ENCODE measurements at places on chromosomes 2 and 18.

- no peak for DNase-seq
These were observed 79.2 kb upstream of the PAPOLG start for GRCh38 chr2:60676706-60677330.

DNA sequence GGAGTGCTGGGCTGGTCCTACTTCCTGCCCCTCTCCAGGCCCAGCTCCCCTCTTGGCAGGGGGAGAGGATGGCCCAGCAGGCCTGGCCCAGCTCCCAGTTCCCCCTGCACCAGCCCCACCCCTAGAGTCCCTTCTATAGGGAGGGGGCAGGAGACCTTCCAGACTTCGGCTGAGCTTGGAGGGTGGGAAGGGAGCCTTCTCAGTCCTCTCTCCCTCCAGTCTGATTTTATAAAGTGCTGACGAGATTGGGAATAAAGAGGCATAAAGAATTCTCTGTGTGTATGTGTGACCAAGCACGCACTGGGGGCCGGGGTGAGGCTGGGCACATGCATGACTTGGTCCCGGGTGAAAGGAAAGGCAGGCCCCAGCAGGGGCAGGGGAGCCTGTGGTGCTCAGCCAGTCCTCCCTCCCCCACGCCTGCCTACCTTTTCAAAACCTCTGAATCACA is 5.1 kb downstream of the CHPF start:
- peak; percentile 48 for DNase-seq

DNA sequence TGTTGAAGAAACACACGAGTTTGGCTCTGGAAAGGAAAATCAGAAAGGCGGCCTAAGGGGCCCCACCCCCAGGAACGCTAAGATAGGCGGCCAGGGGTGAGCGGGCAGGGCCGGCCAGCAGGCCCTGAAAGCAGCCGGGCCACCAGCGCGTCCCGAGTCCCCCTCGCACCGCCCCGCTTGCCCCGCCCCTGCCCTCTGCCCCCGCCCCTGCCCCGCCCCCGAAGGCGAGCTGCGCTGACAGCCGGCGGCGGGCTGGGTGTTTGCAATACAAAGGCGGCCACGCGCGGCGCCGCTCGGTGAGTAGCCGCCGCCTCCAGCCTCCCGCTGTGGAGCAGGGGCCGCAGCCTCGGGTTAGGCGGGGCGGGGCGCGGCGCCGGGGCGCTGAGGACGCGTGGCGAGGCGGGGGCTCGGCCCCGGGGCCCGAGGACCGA is at the start of gene LPIN1:
LPIN1 (plus strand) TSS at position 257 of the 431 bp plus-strand sequence. CDS start 18,910 bp downstream, outside the sequence.
- peak; percentile 95 for DNase-seq

DNA sequence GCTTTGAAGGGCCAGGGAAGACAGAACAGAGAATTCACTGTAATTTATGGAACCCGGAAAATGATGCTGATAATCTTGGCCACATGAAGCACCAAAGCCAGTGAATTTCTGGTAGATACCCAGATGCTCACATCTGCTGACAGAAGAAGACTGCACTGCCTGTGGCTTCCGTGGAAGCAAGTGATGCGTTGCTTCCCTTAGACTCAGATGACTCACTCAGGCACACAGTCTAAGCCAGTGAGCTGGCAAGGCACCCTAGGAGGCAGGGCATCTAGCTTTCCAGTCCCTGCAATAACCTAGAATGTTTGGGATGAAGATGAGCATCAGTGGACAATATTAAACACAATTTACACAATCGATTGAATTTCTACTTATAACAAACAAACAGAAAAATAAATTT is 284.7 kb downstream of the CMPK2 start:
- peak; percentile 87 for DNase-seq

DNA sequence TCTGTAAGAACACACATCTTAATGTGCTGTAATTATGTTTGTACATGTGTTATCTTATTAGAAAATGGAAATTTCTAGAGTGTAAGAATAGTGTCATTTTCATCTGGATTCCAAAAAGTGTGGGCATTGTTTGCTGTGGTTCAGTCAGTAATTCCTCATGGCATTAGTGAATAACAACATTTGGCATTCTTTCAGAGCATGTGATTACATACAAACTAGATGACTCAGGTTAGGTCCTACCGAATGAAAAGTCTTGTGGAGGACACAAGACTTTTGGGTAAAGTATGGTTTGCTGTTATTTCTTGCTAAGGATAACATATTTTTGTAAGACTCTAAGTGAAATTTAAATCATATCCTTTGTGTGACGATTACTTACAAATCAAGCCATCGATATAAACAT is 593.1 kb upstream of the NRXN1 start:
- DNase-seq, result peak; percentile 42

- DNase-seq, result peak; percentile 57
These were observed 10.7 kb downstream of the BABAM2 start for GRCh38 chr2:27901234-27901633.

- no peak for DNase-seq
These were observed 13.6 kb downstream of the SAG start for GRCh38 chr2:233321166-233321565.

- no peak for DNase-seq
These were observed 114.8 kb downstream of the NEB start for GRCh38 chr2:151619337-151619989.

- DNase-seq, result no peak
These were observed 42.0 kb downstream of the ANO7 start for GRCh38 chr2:241230435-241230834.

DNA sequence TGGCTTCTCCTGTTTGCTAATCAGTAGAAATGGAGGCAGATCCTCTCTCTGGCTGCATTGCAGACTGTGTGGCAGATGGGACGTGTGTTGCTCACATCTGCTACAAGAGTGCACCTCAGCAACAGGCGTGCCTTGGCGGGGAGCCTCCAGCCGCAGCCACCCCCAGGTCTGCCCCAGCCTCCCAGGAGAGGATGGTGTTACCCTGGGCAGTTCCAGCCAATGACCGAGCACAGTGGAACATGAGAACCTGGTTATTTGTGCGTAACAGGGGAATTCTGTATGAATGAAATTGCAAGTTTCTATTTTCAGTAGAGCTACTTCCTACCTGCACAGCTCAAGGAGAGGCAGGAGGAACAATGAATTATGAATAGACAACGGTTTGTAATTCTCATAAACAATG is 130.6 kb upstream of the CBLN2 start:
- DNase-seq, result no peak

- no peak for DNase-seq
These were observed 123.8 kb downstream of the CYP26B1 start for GRCh38 chr2:72023678-72024390.

GRCh38 chr2:207155516-207156444 is 10.0 kb downstream of the KLF7 start:
- no peak for DNase-seq

DNA sequence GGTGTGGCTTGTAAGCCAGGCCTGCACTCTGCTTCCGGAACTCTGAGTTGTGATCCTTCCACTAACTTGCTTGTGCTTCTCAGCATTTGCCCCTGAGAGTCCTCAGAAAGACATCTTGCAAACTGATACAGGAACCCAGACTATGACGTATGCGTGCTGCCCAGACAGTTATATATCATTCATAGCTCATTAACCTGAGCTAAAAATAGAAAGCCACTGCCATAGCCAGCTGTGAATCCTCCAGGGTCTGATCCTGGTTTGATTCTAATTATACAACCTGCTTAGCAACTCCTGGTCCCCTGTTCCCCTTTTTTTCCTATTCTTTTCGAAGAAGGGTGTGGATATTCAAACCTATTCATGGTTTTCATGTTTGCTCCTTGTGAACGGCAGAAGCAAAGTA is 63.7 kb downstream of the MARCHF4 start:
- no peak for DNase-seq

DNA sequence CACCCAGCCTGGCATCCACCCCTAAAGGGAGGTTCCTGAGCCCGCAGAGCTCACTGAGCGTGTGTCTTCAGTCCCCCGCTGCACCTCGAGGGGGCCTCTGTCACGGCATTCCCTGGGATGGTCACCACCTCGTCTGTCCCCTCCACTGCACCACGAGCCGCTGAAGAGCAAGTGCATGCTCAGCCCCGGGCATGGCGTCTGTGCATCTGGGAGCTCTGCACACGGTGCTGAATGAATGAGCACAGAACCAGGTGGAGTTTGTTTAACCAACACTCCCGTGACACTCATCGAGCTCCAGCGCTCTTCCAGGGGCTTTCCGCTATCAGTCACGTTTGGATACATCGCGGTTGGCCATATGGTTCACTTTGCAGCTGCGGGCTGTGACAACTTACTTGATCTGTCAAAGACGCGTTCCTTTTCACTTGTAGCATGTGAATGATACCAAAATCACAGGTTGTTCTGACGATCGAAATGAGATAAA is 9.2 kb downstream of the ALLC start:
- no peak for DNase-seq

DNA sequence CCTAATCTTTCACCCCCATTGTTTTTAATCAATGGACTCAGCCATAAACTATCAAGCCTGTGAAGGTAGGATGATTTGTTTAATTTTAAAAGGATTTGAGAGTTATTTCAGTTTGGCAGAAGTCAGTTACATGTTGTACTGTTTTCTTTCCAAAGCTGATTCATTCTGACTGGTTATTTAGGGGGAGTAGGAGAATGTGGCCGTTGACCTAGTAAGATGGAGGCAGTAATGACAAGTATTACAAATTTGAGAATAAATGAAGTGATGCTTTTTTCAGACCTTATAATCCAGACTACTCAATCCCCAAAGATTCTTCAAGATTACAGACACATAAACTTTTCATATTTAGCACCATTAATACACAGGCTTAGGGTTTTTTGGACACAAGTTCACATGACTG is 4.3 kb downstream of the EPHA4 start:
- DNase-seq, result peak; percentile 56

DNA sequence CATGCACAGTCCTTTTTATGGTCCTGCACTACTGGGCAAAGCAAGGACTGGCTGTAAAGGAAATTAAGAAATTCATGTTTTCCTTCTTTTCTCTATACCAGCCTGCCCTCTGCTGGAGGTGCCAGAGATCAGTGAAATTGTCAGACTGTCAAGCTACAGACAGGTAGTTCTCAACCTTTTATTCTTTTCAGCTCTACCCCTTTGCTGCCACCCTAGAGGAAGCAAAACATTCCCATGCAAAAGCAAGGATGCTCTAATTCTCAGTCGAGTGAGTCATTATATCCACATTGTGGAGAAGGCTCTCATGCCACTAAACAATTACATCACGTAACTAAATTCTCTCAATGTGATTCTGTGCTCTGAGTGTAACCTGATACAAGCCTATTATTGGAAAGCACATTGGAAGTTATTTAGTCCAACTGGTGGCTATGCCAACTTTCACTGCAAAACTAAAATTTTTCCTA is 25.0 kb upstream of the RAPGEF4 start:
- DNase-seq, result peak; percentile 91

- no peak for DNase-seq
These were observed 672.2 kb downstream of the CPS1 start for GRCh38 chr2:211228559-211228958.

DNA sequence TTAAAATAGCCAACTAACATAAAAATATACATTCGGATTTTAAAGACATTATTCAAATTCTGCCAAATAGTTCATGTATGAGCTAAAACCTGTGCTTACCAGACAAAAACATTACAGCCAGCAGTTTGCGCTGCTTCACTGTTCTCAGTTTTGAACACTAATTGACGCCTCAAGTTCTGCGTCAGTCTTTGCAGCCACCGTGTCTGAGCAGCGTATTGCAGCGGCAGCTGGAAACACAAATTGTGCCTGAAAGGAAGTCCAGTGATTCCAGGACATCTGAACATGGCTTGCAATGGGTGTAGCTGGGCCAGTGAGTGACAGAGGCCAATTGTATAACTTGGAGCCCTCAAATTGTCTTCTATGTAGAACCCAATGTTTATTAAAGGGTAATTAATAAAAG is 267.6 kb downstream of the TFCP2L1 start:
- DNase-seq, result no peak

GRCh38 chr2:8515864-8516533 is 165.9 kb upstream of the ID2 start:
- DNase-seq, result no peak

DNA sequence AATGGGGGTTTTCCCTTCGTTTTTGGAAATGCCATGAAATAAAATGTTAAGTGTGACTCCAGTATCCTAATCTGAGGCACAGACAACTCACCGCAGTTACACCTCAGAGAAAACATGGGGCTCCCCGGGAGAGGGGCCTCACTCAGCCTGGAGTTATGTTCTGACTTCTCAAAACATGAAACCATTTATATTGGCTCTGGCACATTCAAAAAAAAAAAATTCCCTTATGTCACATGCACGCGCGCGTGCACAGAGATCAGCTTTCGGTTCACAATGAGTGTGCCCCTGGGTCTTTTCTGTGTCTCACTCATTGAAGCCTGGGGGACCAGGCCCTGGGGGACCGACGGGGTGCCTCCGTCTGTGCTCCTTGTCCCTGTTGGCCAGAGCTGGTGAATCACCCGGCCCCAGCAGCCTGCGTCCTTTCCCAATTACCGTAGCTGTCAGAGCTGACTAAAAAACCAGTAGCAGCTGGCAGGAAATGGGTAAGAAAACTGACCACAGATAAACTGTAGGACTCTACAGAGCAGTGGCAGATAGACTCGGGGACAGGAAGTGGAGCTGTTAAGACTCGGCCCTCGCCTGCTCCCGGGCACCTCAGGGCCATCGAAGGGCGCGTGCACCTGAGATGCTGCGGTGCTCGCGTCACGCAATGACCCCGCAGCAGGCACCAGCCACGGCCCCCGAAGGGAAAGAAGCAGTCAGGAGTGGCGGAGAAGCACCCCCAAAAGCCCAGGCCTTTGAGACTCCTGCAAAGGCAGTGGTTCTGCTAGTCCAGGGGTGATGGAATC is 138.3 kb upstream of the ID2 start:
- peak; percentile 51 for DNase-seq

DNA sequence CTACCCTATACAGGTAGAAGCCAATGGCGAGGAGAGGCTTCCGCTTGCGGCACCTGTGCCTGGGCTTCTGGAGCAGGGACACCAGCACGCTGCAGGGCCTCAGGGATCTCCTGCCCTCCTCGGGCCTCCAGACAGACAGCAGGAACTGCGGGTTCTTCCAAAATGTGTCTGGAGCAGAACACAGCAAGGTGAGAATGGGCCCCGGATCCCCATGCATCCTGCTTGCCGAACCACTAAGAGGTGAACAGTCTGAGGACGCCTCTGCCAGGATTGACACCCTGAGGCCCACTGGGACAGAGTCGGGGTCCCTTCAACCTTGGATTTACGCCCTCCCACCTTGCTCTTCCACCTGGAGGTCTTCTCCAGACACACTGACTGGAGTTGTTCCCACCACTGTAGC is 25.4 kb downstream of the CAPN14 start:
- no peak for DNase-seq

- DNase-seq, result no peak
These were observed 183.7 kb upstream of the COPS8 start for GRCh38 chr2:236901956-236902355.

All from foreskin fibroblast (primary cell).